G401 (cell line): ENCODE measurements at places on chromosomes 11 and 22. TPM values are rescaled to one million over a fixed set of nuclear protein-coding genes. Genes with fewer than 3 reads are reported as not detected.

DNA sequence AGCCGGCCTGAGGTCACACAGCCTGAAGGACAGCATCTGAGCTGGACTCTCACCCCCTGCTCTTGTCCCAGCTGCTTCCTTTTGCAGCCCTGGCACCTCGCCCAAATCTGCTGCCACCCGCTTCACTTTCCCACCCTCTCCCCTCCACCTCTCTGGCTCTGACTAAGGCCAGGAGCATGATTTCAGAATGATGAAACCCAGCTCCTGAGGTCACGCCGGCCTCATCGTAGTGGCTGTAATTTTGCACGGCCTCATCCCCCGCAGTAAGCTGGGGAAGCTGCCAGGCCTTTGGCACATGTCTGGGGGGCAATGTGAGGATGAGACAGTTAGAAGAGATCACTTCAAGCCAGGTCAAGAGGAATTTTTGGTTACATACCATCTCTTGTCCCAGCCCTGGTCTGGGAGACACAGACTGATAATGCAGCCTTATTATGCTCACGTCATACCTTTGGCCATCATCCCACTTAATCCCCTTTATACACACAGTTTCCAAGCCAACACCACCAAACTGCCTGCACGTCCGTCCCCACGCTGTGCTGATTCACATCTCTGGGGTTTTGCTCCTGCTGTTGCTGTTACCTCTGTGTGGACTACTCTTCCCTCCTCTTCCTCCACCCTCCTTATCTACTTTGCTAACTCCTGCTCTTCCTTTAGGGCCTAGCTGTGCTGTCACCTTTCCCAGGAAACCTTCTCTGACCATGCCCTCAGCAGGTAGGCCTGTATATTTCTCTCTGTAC, 58.1 kb downstream of the CHRDL2 start:
- DNase-seq = peak; percentile 75

The OR6M1 gene
- not detected in 2 replicates for total RNA-seq

DNA sequence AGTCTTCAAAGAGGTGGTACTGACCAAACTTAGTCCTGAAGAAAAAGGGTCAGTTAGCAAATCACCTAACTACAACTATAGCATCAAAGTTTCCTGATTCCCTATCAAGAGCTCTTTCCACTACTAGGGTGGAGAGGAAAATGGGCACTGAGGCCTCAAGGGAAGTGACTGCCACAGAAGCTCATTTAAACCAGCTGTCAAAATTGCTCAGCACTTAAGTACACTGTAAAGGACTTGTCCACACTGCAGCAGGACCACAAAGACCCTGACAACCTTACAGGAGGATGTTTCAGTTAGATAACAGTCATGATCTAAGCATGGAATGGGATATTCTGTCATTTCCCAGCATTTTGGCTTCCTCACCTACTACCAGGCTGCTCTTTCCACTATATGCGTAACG, 33.0 kb downstream of the FAM168A start:
- DNase-seq = no peak

- DNase-seq = no peak
These were observed 200.6 kb upstream of the POU2AF2 start for GRCh38 chr11:111044751-111045406.

DNA sequence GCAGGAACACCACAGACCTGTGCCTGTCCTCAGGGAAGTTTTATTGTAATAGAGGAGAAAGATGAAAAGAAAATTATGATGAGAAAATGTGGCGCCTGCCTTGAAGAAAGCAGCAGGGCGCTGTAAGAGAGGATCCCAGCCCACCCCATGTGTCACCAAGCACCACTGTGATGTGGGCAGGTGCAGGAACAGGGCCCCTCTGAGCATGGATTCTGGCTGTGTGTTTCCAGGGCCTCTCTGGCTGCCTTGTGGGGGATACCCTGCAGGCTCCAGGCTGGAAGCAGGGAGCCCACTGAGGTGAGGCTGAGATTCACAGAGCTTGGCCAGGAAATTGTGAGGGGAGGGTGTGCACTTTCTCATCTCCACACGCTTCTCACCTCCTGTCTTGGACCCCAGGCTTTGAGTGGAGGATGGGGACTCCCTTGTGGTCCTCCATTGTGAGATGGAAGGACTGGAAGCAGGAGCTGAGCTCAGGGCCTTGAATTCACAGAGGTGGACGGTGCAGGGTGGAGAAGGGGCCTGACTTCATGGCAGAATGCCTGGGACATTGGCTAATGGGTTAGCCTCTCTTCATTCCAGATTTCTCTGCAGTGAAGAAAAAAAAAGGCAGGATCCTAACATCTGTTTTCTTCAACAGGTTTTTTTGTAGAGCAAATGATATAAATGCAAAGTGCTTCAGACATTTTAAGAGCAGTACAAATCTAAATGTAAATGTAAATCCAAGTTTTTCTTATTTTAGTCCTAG, 246.6 kb upstream of the B3GAT1 start:
- no peak for DNase-seq

The SOX10 gene
- not detected in 2 replicates for total RNA-seq

DNA sequence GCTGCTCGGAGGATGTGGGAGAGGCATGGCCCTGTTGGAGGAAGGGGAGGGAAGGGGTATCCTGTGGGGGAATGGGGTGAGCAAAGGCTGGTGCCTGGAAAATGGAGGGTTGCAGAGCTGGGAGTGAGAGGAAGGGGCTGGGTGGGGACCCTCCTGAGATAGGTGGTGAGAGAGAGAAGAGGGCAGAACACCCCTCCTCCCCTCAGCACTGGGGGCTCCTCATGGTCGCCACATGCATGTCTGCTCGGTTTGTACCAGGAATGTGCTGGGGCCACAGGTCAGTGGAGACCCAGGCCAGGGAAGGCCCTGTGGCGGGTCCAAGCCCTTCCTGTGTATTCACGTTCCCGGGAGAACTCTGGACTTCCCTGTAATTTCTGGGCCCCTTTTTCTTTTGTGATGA, 27.8 kb upstream of the ACR start:
- DNase-seq = no peak

GRCh38 chr22:35191412-35191811, 65.9 kb upstream of the HMGXB4 start:
- no peak for DNase-seq

- DNase-seq = no peak
These were observed 19.3 kb upstream of the TMPRSS5 start for GRCh38 chr11:113725407-113725806.
